ENCODE measurements at places on chromosomes 12 and 14.

DNA sequence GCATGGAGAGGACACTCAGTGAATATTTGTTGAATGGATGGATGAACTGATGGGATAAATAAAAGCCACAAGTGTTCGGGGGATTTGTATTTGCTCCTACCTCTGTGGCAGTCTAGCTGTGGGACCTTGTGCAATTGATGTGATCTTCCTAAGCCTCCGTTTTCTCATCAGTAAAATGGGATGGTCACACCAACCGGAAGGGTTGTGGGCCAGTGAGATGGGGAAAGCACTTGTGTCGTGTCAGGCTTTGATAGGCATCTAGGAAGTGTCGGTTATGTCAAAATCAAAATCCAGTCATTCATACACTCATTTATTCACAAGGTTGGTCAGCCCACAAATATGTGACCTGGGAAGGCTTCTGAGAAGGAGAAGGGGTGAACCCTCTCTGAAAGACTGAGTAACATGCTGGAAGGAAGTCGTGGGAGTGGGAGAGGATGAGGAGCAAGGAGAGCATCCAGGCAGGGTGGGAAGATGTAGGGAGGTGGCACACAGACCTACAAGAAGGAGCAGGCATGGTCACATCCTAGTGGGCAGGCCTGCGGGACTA, 7.8 kb upstream of the SERPINA9 start:
- H3K36me3 ChIP-seq, result no peaks in the 10 kb centered on the region
- H3K4me1 ChIP-seq, result peaks cover 8% of the 10 kb centered on the region
- no peak for DNase-seq
- H3K4me3 ChIP-seq, result no peak overlapping the region

GRCh38 chr14:51424041-51424440, 184.0 kb downstream of the TMX1 start:
- no peaks in the 10 kb centered on the region for H3K36me3 ChIP-seq
- H3K4me3 ChIP-seq, result no peak overlapping the region

DNA sequence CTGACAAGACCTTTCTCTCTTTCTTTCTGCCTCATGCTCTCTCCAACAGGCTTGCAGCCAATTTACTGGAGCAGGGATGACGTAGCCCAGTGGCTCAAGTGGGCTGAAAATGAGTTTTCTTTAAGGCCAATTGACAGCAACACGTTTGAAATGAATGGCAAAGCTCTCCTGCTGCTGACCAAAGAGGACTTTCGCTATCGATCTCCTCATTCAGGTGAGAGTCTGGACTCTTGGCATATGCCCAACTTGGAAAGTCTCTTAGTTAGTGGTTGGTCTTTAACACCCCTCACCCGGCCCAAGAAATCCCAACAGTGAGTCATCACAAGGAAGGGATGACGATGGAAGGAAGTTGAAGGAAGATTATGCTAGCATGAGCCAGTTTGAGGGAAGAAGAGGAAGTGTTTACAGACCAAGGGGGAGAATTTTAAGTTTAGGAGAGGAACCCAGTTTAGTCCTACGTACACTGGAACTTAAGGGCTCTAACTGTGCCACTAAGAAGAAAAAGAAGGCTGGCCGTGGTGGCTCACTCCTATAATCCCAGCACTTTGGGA, 189.7 kb downstream of the ETV6 start:
- H3K27me3 ChIP-seq, result no peaks in the 10 kb centered on the region
- peaks cover 29% of the 10 kb centered on the region for H3K36me3 ChIP-seq
- peaks cover 46% of the 10 kb centered on the region for H3K4me1 ChIP-seq
- H3K4me3 ChIP-seq, result no peak overlapping the region

- H3K27ac ChIP-seq, result no peak overlapping the region
- DNase-seq, result no peak
- peaks cover 5% of the 10 kb centered on the region for H3K27me3 ChIP-seq
- H3K36me3 ChIP-seq, result no peaks in the 10 kb centered on the region
Observed at GRCh38 chr14:93811020-93811419, 22.7 kb upstream of the PRIMA1 start.

GRCh38 chr12:92561543-92561899, 141.3 kb upstream of the PLEKHG7 start:
- H3K4me3 ChIP-seq, result no peak overlapping the region
- no peak for DNase-seq
- peaks cover 45% of the 10 kb centered on the region for H3K4me1 ChIP-seq
- H3K27ac ChIP-seq, result peak overlapping the region; percentile 56
- peaks cover 3% of the 10 kb centered on the region for H3K36me3 ChIP-seq

DNA sequence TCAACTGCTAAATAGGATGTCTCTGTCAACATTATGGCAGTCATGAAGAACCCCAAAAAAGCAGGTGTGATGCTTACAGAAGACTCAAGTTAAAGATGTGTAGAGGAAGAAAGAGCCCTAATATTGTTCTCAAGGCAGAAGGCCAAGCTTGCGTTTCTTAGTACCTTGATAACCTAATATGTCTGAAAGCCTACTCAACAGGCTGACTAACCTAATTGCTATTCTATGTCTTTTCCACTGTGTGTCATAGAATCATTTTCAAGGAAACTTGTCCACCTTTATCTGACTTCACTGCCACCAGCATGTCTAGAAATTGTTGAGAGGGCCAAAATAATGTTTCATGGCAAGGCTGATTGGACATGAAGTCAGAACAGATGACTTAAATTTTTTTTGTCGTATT, 373.2 kb downstream of the BTG1 start:
- no peaks in the 10 kb centered on the region for H3K27me3 ChIP-seq
- H3K36me3 ChIP-seq, result no peaks in the 10 kb centered on the region
- H3K27ac ChIP-seq, result no peak overlapping the region
- no peaks in the 10 kb centered on the region for H3K4me1 ChIP-seq
- DNase-seq, result no peak

- no peak for DNase-seq
- peaks cover 3% of the 10 kb centered on the region for H3K4me1 ChIP-seq
- peaks cover 5% of the 10 kb centered on the region for H3K36me3 ChIP-seq
- H3K27me3 ChIP-seq, result no peaks in the 10 kb centered on the region
Observed at GRCh38 chr12:93191423-93191822, 186.3 kb upstream of the NUDT4 start.

- no peak for DNase-seq
- H3K27me3 ChIP-seq, result no peaks in the 10 kb centered on the region
- H3K27ac ChIP-seq, result peak overlapping the region; percentile 80
- peaks cover 2% of the 10 kb centered on the region for H3K36me3 ChIP-seq
Observed at GRCh38 chr14:93073358-93073707, 42.4 kb downstream of the ITPK1 start.

GRCh38 chr14:74213907-74214803, 25.1 kb upstream of the VSX2 start:
- no peaks in the 10 kb centered on the region for H3K4me1 ChIP-seq
- H3K4me3 ChIP-seq, result no peak overlapping the region

All from memory B cell (primary cell).